NCI-H2227 treated with DMSO at 0.1 percent for 48 hours (cell line): ENCODE measurements at places on chromosomes 7 and 10.

DNA sequence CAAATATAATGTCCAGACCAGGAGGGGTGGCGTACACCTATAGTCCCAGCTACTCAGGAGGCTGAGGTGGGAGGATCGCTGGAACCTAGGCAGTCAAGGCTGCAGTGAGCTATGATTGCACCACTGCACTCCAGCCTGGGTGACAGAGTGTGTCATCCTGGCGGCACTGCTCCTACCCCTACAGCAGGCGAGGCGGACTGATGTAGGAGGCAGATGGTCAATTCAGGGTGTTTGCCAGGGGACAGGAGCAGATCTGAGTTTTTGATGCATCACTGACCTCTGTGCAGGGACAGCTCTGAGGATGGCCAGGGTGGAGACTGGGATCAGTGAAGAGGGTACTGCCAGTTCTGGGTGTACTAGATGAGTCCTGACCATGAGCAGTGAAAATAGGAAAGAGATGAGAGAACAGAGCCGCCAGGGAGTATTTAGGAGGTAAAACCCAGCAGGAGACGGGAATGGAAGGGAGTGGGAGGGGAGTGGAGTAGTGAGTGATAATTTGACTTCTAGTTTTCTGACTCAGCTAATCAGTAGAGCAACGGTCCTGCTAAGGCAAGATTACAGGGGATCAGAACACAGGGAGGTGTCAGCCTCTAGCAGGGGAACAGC, 75.3 kb downstream of the HIP1 start:
- no peak for DNase-seq

DNA sequence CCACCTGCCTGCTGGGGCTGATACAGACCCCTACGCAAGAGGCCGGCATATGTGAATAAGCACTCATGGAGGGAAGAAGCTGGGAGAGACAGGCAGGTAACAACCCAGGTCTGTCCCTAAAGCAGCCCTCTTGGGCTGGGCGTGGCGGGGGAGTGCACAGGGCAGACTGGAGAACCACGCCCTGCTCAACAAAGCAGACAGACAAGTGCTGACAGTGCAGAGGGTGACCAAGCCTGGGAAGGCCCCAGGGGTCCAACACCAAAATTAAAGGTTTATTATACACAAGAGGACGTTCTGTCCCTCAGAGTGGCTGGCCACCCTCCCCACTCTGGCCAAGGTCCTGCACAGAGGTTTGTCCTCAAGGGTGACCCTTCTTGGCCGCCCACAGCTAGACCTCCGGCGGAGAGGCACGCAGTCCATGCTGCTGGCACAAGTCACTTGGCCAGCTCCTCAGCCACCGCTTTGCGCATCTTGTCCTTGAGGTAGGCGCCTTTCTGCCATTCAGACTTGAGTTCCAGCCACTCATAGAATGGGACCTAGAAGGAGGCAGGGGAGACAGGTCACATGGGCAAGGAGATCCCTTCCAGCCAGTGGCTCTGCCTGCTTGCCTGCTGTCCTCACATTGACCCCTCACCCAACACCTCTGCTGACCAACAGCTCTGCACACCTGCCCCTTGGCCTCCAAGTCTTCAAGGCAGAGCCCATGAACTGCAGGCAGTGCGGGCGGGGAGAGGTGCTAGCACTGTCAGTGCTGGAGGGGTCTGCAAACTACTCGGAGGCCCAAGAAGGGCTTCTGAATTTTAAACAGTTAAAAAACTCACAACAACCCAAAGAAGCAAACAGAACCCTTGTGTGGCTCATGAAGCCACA, 11.4 kb upstream of the NACAD start:
- no peak for DNase-seq

GRCh38 chr7:139116999-139117398, 7.5 kb upstream of the ZC3HAV1 start:
- no peak for DNase-seq

DNA sequence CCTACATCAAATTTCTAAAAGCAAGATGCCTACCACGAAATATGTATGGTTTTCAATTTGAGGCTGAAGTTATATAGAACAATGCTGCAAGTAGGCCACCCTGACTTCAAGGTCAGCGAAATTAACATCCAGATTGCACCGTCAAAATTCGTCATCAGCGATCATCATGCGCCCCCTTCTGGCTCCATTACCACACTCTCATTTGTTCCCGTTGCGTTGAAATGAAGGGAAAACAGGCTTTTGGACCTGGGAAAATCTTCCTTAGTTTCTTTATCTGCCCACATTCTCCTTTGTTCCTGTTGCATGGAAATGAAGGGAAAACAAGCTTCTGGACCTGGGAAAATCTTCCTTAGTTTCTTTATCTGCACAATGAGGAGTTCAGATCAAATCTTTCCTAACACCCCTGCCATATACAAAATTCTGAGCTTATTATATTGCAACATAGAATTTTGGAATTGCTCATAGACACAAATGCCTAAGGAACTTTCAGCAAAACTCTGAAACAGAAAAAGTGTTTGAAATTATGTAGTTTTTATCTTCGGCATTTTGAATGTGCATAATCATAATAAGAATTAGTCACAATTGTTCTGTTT, 98.2 kb upstream of the PRKCQ start:
- DNase-seq = no peak

DNA sequence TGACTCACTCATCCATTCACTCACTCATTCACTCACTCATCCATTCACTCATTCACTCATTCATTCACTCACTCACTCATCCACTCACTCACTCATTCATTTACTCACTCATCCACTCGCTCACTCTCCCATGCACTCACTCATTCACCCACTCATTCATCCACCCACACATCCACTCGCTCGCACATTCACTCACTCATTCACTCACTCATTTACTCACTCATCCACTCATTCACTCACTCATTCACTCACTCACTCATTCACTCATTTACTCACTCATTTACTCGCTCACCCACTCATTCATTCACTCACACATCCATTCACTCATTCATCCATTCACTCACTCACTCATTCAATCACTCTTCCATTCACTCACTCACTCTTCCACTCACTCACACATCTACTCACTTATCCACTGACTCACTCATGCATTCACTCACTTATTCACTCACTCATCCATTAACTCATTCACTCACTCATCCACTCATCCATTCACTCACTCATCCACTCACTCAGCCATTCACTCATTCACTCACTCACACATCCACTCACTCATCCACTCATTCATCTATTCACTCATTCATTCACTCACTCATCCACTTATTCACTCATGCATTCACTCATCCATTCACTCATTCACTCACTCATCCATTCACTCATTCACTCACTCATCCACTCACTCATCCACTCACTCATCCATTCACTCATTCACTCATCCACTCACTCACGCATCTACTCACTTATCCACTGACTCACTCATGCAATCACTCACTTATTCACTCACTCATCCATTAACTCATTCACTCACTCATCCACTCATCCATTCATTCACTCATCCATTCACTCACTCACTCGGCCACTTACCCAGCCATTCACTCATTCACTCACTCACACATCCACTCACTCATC, 74.0 kb downstream of the CARD11 start:
- no peak for DNase-seq

DNA sequence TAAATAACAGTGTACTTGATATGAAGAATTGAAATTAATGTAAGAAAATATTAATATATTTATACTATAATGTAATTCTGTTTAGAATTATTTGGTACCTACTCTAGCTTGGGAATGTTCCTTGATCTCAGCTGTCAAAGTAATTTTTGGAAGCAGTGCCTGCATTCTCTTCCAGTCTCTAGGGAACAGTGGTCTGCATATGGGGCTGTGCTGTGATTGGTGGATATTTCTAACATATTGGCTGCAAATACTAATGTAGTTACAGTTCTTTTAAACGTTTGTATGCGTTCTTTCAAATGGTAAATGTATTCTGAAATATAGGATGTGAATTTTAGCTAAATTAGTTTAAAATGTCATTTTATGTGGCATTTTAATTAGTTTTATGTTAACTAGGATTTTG, 87.2 kb downstream of the PHF14 start:
- no peak for DNase-seq

DNA sequence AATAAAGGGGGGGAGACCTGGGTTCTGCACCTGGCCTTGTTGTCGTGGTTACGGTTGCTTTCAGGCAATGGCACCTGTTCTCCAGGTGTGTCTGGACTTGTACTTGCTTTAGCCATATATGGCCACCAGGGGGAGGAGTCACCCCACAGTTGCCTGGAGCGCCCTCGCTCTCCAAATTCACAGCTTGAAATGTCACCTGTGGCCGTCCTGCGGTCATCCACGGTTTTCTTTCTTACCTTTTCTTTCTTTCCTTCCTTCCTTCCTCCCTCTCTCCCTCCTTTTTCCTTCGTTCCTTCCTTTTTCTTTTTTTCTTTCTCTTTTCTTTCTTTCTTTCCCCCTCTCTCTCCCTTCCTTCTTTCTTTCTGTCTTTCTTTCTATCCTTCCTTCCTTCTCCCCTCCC, 157.2 kb upstream of the ZNF92 start:
- DNase-seq = peak; percentile 27

DNA sequence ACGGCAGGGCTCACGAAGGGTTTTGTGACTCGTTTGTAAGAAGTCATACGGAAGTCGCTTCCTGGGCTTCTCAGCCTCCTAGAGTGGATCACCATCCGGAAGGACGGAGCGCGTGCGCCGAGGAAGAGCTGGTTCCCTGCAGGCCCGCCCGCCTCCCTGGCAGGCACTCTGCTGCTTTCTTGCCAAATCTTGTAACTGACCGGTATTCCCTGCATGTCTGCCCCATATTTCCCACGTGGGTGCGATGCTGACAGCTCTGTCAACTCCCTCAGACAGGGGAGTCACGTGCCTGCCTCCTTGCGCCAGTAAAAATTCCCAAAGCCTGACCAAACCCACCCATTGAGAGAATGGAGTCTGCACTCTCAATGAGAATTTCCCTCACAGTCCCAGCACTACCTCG, 12.7 kb downstream of the SHH start:
- no peak for DNase-seq

DNA sequence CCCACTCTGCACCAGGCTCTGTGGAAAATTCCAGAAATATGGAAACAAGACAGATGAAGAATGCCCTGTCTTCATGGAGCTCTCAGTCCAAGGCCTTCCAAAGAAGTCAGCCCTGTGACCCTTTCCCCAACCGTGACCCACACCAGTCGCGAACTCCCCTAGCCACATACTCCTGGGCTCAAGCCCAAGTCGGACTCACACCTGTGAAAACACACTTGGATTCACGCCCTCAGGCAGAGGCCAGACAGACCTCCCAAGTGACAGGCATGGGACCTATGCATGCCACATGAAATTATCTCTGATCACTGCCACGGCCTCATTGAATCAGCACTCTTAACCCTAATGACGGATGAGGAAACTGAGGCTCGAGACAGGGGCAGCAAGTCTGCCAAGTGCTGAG, 42.5 kb downstream of the ZCCHC24 start:
- DNase-seq = no peak

- peak; percentile 12 for DNase-seq
These were observed 39.6 kb upstream of the TNPO3 start for GRCh38 chr7:129094501-129094900.

DNA sequence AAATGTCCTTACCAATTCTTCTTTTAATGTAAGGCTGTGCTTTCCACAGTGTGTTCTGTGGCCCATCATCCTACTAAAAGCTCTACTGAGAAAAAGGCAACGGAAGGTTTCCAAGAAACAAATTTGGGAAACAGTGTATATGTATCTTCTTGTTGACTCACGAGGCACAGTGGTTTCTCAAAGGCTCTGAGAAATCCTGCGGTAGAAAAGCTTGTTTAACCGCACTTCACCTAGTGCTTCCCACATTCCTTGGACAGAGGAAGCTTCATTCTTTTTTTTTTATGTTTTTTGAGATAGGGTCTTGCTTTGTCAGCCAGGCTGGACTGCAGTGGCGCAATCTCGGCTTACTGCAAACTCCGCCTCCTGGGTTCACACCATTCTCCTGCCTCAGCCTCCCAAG, 84.5 kb downstream of the TACC2 start:
- no peak for DNase-seq

DNA sequence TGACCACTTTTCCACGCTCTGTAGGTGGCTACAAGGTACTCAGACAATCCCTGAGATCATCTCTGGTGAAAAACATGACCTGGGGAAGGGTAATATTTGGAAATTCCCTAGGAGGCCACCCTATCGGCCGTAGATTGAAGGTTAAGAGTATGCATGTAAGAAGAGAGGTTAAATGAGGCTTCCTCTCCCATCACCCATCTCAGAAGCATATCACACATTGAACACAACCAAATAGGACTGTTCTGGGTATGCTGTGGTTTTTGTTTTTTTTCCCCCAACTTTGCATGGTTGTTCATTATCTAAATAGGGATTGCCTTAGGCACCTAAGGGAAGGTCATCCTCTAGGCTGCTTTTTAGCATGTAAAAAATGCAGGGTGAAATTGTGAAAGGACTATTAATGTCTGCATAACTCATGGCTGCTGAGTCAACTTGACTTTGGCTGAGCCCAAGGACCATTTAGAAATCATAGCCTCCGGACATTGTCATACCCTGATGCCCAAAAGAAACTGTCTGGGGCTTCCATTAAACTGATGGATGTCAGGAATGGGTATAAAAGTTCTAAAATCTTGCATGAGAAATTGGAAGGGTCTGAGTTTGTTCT, 24.7 kb upstream of the ST8SIA6 start:
- DNase-seq = no peak

- no peak for DNase-seq
These were observed 44.4 kb downstream of the TMEM270 start for GRCh38 chr7:73905360-73905759.

- DNase-seq = no peak
These were observed 133.4 kb upstream of the TCERG1L start for GRCh38 chr10:131444862-131445461.

DNA sequence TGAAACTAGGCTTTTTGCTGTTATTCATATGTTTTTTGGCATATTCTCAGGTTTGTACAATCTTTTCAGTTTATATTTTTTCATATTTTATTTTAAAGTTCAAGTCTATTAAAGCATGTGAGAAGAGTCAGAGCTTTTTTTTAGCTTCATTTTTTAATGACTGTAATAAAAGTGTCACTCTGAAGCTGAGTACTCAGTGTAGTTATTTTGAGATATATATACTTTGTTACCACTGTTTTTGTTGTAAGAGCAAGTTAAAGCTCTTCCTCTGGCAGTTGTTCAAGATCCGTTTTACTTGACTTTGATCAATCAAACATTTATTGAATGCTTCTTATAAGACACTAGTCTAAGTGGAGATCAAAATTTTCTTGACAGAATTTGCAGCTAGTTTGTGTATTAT, 37.5 kb downstream of the CASD1 start:
- DNase-seq = no peak

DNA sequence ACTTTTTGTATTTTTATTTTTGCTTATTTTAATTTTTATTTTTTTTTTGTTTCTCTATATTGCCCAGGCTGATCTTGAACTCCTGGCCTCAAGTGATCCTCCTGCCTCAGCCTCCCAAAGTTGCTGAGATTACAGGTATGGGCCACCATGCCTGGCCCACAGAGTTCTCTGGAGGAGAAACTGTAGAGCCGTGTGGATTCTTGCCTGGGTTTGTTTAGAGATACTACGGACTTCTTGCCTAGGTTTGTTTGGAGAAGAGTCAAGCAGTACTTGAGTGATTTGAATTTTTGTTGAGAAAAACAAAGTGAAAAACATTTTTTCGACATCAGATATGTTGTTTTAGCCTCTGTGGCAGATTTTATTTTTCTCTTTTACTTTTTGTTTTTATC, 99.0 kb downstream of the CAMK1D start:
- DNase-seq = no peak
